ENCODE measurements at places on chromosomes 11 and 22.

GRCh38 chr11:131691181-131692041 is 321.0 kb downstream of the NTM start:
- no peak for DNase-seq

DNA sequence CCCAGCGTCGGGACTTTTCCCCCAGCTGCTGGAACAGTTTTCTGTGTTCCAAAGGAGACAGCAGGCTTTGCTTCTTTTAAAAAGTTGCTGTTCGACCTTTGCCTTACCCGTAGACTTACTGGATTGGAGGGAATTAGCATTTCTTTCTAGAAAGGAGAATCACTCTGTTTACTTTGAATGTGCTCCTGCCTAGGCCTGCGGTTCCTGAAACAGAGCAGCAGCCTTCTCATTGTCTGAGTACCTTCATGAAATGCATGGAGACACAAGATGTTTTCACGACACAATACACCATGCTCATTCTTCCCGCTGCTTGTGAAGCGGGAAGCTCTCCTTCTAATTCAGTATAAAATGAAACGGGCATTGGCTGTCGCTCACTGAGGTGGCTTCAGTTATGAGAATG is 196.2 kb downstream of the TBC1D22A start:
- no peak for DNase-seq

GRCh38 chr11:85663080-85663752 is 1.7 kb downstream of the CREBZF start:
- no peak for DNase-seq

- DNase-seq = no peak
Observed at GRCh38 chr11:128187835-128188234, 399.5 kb downstream of the ETS1 start.

GRCh38 chr11:24082860-24083259 is 414.0 kb upstream of the LUZP2 start:
- no peak for DNase-seq

GRCh38 chr11:78231962-78232501 is 43.3 kb downstream of the USP35 start:
- no peak for DNase-seq

GRCh38 chr11:6142936-6143335 is 27.2 kb downstream of the OR52B2 start:
- no peak for DNase-seq

- no peak for DNase-seq
Observed at GRCh38 chr11:70049045-70049444, 29.1 kb upstream of the ANO1 start.

- DNase-seq = no peak
Observed at GRCh38 chr11:42913731-42914130, 398.1 kb upstream of the API5 start.

DNA sequence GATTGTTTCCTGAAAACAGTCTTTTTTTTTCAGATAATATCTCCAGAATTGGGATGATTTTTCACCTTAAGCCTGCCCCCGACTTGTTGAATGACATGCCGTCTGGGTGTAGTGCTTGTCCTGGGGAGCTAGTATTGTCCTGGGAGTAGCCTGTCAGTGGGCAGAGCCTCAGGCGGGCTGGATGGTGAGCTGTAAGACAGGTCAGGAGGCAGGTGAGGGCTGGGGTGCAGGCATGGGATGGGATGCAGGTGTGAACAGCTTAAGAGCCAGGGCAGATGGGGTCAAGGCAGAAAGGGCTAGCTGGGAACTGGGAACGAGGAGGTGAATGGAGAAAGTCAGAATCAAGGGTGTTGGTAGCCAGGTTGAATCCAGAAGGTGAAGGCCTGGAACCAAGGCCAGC is 200.2 kb downstream of the CSNK2A3 start:
- no peak for DNase-seq

GRCh38 chr22:50218996-50219727 is 18.4 kb downstream of the SELENOO start:
- DNase-seq = no peak

DNA sequence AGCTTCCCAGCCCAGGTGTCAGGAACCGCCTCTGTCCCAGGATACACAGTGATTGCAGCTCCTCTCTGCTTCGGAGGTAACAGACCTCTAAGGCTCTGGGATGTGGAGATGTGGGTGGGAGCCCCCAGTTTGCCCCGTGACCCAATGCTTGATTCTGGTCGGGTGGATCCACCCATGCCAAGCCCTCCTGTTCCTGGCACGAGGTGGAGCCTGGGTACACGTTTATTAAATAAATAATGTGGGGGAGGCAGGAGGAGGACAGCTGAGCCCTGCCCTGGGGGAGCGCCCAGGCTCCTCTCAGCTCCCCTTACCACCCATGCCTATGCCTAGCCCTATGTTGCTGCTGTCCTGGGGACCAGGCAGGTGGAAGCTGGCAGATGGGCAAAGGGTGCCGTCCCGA is 16.0 kb downstream of the ARHGEF17 start:
- DNase-seq = no peak

GRCh38 chr22:19066531-19067271 is 55.5 kb downstream of the DGCR2 start:
- no peak for DNase-seq

- DNase-seq = no peak
Observed at GRCh38 chr11:118136801-118137200, 15.8 kb downstream of the SCN4B start.

DNA sequence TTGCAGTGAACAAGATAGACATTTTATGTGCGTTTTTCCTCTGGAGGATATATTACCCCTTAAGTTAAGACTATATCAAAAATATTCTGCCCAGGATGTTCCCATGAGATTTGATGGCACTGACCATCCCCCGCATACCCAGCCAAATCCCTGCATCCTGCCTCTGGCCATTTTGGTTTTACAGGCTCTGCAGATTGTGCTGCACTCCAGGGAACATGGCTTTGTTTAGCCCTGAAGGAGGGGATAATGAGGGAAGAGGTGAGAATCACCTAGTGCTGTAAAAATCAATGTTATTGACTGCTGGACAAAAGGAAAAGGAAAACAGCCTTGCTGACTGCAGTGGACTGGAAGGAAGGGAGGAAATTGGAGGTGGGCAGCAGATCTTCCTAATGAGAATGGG is 717.4 kb downstream of the DLG2 start:
- DNase-seq = no peak

GRCh38 chr11:71075871-71076420 is 176.4 kb downstream of the SHANK2 start:
- DNase-seq = no peak

- no peak for DNase-seq
Observed at GRCh38 chr11:57475671-57476046, 15.3 kb downstream of the RTN4RL2 start.

- DNase-seq = no peak
Observed at GRCh38 chr11:82539669-82540068, 194.0 kb downstream of the FAM181B start.

GRCh38 chr11:102452461-102453301 is at the start of gene TMEM123:
TSS of gene TMEM123 (minus strand) at chr11:102452765. CDS start at chr11:102452623, 142 bp downstream.
- peak; percentile 85 for DNase-seq

- no peak for DNase-seq
Observed at GRCh38 chr11:94926698-94927237, 46.6 kb downstream of the CWC15 start.

DNA sequence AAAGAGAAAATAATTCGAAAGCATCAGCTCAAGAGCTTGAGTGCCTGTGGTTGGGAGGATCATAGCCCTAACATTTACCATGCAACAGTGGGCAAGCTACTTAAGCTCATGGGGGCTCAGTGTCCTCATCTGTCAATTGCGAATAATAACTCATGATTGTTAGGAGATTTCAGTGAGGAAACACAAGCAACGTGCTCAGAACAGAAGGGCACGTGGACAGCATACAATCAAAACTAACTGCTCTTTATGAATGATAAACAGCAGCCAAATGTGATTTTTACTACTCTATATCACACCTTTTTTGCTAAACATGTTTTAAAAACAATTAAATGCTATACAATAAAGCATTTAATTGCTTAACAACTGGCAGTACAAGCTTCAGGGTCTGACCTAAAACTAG is 310.1 kb upstream of the NARS2 start:
- DNase-seq = no peak

DNA sequence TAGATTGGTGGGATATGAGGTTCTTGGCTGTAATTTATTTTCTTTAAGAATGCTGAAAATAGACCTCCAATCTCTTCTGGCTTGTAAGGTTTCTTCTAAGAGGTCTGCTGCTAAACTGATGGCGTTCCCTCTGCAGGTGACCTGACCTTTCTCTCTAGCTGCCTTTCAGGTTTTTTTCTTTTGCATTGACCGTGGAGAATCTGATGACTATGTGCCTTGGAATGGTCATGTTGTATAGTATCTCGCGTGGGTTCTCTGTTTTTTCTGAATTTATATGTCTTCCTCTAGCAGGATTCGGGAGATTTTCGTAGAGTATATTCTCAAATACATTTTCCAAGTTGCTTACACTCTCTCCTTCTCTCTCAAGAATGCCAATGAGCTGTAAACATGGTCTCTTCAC is 122.2 kb downstream of the DDX10 start:
- no peak for DNase-seq

- DNase-seq = peak; percentile 28
Observed at GRCh38 chr22:38873469-38874411, 1.7 kb upstream of the CBX6 start.

DNA sequence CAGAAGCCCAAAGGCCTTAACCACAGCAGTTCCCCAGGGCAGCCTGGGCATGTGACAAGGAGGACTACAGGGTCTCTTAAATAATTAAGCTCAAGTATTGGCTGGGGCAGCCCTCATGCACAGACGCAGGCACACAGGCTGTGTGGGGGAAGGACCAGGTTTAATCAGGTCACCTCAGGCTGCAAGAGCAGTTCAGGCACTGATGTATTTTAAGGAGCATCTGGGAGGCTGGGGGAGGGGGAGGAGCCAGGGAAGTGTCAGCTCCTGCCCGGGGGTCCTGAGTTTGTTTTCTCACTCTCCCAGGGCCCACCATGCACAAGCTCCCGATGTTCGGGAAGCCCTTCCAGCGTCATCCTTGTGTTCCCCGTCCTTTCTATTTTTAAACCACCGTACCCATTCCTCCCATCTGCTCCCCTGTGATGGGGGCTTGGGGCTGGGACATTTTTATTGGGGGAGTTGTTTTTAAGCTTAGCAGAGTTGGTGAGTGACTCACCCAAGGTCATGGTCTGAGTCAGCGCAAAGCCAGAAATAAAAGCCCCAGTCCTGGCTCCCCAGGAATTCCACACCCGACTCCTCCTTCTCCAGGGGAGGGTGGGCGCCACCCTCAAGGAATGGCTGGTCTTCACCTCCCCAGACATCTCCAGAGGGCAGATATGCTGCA is 2.4 kb downstream of the CSDC2 start:
- DNase-seq = no peak

GRCh38 chr11:122038543-122038942 is 77.5 kb downstream of the BLID start:
- DNase-seq = no peak

DNA sequence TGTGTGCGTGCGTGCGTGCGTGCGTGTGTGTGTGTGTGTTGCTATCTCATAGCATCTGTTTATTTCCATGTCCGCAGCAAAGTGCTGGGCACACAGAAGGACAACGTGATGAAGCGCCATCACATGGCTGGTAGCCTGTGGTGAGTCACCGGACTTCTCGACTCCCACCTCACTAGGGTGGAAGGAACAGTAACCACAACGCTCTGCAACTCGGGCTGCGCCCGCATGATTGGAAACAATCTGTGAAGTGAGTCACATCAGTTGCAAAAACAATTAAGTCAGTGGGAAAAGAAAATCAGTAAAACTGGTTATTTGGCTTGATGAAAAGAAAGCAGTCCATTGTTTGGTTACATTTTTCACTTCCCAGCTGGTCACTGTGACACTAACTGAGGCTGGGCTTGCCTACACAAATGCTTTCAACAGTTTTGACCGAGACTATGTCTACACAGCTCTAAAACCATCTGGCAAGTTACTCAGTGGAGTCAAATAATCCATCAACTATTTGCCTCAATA is 437.3 kb upstream of the CADM1 start:
- DNase-seq = no peak

GRCh38 chr22:44247923-44248892 is 64.5 kb downstream of the SHISAL1 start:
- no peak for DNase-seq

DNA sequence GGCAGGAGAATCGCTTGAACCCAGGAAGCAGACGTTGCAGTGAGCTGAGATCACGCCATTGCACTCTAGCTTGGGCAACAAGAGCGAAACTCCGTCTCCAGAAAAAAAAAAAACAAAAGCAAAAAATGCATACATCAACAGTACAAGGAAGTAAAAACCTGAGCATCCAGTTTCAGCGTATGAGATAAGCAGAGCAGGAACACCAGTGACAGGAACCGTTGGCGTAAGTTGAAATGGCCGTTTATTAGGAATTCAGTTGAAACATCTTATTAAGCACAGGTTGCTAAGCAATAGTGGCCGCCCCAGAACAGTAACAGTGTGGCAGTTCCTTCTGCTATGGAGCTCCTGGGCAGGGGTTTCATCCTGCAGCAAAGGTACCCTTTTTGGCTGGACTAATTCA is 4.0 kb upstream of the L3MBTL2 start:
- DNase-seq = no peak

- peak; percentile 33 for DNase-seq
Observed at GRCh38 chr11:64489831-64490441, 101.1 kb upstream of the SLC22A12 start.

GRCh38 chr22:32546496-32546895 is 71.9 kb downstream of the FBXO7 start:
- DNase-seq = no peak

DNA sequence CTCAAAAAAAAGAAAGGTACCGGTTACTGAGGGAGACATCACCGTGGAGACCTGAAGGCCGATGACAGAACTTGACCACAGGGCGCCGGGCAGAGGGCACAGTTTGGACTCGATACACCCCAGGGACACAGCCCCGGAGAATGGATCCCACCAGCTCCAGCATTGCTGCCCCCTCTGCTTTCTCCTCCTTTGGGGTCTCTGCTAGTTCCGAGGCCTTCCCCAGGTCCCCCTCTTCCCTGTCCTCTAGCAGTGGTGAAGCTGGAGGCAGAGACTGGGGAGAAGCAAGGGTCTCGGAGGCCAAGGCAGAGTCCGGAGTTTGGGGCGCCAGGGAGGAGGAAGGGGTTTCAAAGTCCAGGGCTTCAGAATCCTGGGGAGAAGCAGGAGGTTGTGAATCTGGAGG is 4.8 kb upstream of the EEF1G start:
- DNase-seq = no peak

DNA sequence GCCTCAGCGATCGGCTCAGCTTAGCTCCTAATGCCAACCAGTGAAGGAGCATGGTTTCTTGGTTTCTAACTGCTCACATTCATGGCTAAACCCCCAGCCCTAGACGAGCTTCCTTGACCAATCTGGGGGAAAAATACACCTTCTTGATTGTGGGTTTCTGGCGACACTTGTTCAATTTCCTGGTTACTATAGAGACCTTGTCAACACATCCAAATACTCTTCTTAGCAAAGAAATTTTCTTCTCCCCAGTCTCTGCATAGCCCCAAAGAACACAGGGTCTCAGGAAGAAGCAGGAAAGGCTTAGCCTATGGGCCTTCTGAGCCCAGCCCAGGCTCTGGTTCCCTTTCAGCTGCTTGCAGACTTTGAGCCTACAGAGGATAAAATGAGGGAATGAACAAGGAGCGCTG is 88.5 kb upstream of the SYT13 start:
- no peak for DNase-seq

- DNase-seq = no peak
Observed at GRCh38 chr11:43879789-43880639, 617 bp upstream of the ALKBH3 start.
